Activated T-helper 9 cell treated with anti-CD3 and anti-CD28 coated beads, Interleukin-2, amount 50 U/mL, for 16 hours (primary cell): ENCODE measurements at places on chromosomes 7 and 10.

DNA sequence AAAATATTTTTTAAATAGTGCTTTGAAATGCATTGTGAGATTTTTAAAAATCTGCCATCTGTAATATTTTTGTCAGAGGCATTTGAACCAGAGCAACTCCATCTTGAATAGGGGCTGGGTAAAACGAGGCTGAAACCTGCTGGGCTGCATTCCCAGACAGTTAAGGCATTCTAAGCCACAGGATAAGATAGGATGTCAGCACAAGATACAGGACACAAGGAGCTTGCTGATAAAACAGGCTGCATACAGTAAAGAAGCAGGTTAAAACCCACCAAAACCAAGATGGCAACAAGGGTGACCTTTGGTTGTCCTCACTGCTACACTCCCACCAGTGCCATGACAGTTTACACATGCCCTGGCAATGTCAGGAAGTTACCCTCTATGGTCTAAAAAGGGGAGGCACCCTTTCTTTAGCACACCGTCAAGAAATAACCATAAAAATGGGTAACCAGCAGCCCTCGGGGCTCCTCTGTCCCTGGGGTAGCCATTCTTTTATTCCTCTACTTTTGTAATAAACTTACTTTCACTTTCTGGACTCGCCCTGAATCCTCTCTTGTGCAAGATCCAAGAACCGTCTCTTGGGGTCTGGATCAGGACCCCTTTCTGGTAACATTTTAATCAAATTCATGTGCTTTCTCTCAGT is 273.7 kb downstream of the SEMA3D start:
- DNase-seq: no peak

DNA sequence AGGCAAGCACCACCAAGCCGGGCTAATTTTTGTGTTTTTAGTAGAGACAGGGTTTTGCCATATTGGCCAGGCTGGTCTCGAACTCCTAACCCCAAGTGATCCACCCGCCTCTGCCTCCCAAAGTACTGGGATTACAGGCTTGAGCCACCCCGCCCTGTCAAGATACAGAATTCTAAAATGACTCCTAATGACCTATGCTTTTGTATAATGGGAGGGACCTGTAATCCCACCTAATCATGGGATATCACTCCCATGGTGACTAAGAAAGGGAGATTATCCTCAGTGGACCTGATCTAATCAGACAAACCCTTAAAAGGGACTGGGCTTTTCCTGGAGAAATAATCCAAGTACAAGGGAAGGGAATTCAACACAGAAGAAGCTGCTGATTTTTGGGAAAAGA is 28.8 kb downstream of the SAMD8 start:
- no peak for DNase-seq

- no peak for DNase-seq
Measured at GRCh38 chr7:128402356-128402755, 7.4 kb downstream of the IMPDH1 start.

DNA sequence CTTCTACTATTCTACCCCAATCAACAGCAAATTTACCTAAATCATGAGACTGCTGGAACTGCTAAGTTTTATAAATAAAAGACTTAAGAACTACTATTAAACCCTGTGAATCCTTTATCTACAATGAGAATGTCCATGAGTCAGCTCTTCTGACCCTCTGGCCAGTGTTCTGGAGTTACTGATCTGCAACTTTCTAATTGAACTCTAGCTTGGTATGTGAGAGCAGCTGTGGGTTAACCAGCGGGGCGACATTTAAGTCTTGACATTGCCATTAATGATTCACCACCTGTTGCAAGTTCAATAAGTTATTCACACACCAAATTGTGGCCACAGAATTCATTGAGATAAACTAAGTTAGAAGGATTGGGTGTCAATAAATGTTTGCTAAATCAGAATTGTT is 359.8 kb downstream of the PCDH15 start:
- DNase-seq: no peak

DNA sequence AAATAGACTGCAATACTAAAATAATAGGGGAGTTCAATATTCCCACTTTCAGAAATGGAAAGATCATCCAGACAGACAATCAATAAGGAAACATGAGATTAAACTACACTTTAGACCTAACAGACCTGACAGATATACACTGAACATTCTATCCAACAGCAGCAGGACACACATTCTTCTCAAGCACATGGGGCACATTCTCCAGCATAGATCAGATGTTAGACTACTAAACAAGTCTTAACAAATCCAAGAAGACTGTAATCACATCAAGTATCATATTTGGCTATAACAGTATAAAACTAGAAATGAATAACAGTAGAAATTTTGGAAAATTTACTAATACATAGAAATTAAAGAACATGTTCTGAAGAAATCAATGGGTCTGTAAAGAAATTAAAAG is 458.9 kb upstream of the ANKRD30A start:
- no peak for DNase-seq

DNA sequence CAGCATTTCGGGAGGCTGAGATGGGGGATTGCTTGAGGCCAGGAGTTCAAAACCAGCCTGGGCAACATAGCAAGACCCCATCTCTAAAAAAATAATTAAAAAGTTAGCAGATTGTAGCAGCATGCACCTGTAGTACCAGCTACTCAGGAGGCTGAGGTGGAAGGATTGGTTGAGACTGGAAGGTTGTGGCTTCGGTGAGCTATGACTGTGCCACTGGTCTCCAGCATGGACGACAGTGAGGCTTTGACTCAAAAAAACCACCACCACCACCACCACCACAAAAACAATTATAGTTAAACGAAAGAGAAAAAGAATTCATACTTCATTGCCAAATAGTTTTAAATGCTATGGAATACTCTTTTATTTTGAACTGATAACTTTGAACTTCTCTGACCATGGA is 63.4 kb downstream of the VTI1A start:
- no peak for DNase-seq

DNA sequence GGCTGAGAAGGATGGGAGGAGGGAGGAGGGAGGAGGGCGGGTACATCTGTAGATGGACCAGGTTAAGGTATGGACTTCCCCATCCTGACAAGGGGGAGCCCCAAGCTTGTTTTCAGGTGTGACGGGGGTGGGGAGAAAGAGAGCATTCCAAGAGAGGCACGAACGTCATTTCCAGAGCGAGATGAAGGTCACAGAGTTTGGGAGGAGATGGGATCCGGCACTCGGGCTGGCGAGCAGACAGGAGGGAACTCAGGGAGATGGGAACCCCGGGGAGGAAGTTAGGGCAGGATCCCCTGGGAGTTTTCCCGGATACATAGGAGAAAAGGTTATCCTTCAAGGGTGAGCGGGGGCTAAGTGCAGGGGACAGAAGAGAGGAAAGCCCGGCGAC is 118.8 kb downstream of the CUX1 start:
- no peak for DNase-seq

- DNase-seq: no peak
Measured at GRCh38 chr7:11829954-11830353, 2.0 kb downstream of the THSD7A start.

DNA sequence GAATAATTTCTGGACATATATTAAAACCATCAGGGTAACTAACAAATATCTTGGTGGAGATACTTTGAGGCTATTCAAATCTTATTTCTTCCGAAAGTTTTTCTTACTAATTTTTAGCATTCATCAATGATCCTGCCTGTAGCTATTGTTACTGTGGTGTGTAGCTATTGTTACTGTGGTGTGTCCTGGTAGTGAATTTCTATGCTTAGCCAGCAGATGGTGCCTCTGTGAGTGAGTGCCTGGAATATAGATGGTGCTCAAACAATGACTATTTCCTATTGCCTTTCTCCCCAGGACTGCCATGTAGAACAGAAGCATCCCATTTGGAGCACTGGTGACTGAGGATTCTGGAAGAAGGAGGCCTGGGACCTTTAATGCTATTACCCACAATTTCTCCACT is 245.7 kb downstream of the CCSER2 start:
- DNase-seq: no peak

- DNase-seq: no peak
Measured at GRCh38 chr10:132500781-132501415, 36.7 kb upstream of the INPP5A start.

GRCh38 chr10:6498771-6499170 is 81.3 kb downstream of the PRKCQ start:
- DNase-seq: no peak

- DNase-seq: no peak
Measured at GRCh38 chr7:66542049-66542448, 86.6 kb upstream of the KCTD7 start.

GRCh38 chr7:68839014-68839413 is 759.3 kb upstream of the AUTS2 start:
- DNase-seq: no peak

DNA sequence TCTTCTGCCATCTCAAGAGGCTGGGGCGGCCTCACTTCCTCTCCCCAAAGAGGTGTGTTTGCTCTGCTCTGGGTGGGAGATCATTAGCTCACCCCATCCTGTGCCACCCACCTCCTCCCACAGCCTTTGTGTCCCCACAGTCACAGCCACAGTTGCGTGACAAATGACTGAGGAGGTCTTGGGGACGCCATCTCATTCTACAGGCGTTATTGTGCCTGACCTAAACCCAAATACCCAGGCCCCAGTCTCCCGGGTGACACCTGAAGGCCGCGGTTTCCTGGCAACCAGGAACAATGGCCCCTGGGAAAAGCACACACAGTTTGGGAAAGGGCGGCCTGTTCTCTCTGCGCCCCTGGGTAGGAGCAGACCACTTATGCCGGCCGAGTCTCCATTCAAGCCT is 51.6 kb downstream of the SLIT1 start:
- DNase-seq: no peak

DNA sequence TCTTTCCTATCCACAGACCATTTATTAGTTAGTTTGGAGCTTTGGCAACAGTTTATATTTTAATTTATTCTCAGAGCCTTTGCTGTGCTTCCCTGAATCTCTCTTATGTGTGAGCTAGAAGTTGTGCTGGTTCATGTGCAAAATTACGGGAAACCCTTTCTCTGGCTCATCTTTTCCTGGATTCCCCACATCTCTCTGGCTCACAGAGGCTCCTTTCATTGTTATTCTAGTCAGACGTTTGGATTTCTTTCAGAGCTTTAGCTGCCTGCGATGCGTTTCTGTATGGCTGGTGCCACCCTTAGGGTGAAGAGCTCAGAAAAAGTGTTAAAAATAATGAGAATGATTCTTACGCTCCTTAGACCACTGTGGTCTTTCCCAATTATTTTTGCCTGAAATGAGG is 53.3 kb downstream of the TPST1 start:
- DNase-seq: no peak

DNA sequence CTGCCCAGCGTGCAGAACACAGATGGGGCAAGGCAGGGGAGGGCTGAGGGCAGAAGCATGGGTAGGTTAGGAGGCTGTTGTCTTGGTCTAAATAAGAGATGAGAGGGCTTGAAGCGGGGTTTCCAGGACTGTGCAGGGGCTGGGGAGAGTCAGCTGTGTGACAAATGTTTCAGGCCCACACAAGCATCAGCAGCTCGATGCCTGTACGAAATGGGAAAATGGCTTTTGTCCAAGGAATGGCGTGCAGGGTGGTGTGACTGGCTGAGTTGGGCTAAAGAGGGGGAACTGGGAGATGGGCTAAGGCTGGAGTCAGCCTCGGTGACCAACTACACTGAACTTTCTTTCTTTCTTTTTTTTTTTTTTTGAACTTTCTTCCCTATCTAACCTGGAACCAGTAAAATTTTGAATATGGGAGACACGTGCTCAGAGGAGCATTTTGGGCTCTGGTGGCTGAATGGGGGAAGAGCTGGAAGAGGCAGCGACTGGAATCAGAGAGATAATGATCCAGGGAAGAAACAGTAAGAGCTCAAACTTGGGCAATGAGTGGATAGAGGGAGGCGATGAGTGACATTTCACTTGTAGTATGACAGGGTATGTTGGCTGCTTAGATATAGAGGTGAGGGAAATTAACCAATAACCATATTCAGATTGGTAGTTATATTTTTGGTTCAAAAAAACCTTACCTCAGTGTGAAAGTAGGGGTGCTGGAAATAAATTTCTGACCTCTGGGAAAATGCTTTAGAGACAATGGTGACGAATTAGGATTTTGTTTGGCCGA is 10.2 kb upstream of the EPHA1 start:
- DNase-seq: no peak

GRCh38 chr10:33804584-33804983 is 470.1 kb upstream of the NRP1 start:
- DNase-seq: no peak

DNA sequence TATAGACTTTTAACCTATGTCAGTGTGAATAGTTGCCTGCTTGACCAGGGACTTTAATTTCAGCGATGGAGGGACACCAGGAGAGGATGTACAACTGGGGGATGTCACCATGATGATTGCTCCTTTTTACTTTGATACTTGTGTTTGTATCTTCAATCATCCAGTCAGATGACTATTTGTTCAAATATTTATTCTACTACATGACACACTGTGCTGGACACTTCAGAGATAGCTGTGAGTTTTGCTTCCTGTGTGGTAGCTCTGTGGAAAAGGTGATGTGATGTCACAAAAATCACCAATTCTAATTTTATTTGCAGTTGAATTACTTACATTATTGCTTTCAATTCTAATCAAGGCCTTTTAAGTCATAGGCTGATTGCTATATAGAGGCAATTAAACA is 62.7 kb upstream of the CREB5 start:
- no peak for DNase-seq

DNA sequence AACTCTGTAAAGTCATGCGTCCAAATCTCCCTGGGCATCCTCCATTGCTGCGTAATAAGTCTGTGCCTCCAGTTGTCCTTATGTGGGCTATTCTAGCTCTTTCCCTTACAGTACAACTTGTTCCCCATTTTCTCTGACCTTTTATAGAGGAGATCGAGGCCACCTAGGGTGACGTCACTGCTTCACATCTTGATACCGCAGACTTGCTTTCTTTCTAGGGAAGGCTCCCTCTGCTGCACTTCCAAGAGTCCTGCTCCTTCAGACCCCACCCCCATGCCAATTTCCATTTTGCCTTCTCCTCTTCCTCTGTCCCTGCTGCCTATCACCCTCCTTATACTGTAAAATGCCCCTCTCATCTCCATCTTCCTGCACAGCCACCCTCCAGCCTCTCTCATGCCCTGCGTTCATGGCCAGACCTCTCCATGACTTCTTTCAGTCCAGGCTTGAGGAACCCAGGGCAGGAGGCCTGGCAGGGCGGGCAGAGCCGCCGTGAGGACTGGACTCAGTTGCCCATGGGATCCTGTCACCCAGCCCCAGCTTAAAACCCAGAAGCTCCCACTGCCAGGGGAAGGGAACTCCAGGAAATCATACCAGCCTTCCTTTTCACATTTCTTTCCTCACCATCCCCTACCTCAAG is 57.5 kb downstream of the CAMK1D start:
- no peak for DNase-seq

- DNase-seq: no peak
Measured at GRCh38 chr10:102752934-102753664, 9.4 kb downstream of the WBP1L start.

GRCh38 chr10:114075093-114075492 is 31.4 kb downstream of the ADRB1 start:
- no peak for DNase-seq
